ENCODE measurements at places on chromosomes 2 and 18.

DNA sequence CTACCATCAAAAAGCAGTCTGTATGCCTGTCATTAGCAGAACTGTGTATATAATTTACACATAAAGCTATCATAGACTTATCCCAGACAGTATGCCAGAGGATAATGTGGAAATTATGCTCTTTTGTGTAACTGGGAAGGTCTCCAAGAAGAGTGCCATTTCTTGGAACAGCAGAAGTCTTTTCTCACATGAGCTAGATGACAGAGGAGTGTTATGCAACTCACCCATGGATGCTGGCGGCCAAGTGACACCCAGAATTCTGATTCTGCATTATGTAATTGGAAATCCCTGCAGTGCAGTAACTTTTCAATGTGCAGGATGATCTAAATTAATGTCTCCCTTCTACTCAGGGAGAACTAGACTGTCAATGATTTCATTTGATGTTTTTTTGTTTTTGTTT lies 160.0 kb downstream of the UBE2E3 start:
- H3K4me3 ChIP-seq, result no peak overlapping the region
- no peaks in the 10 kb centered on the region for H3K27me3 ChIP-seq
- H3K4me1 ChIP-seq, result no peaks in the 10 kb centered on the region

- H3K4me1 ChIP-seq, result no peaks in the 10 kb centered on the region
- no peak overlapping the region for H3K27ac ChIP-seq
- H3K4me3 ChIP-seq, result no peak overlapping the region
These were observed 214.0 kb downstream of the MYO1B start for GRCh38 chr2:191459158-191459557.

DNA sequence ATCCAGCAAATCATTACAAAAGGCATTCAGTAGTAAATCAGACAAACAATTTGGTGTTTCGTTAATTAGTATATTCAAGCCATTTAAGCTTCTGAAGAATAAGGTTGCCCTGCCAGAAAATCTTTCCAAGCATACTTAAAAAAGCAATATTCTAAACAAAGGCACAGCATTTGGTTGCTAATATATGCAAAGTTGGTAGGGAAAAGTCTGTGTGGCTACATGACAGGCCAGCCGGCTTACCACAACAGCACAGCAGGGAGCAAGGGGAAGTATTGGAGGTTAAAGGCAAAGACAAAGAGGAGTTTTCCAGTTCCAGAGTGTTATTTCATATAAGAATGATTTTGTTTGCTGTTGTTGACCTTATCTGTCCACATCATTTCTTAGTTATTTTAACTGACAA lies 282.3 kb downstream of the MBD5 start:
- no peaks in the 10 kb centered on the region for H3K36me3 ChIP-seq
- DNase-seq, result peak; percentile 58
- H3K4me3 ChIP-seq, result no peak overlapping the region

DNA sequence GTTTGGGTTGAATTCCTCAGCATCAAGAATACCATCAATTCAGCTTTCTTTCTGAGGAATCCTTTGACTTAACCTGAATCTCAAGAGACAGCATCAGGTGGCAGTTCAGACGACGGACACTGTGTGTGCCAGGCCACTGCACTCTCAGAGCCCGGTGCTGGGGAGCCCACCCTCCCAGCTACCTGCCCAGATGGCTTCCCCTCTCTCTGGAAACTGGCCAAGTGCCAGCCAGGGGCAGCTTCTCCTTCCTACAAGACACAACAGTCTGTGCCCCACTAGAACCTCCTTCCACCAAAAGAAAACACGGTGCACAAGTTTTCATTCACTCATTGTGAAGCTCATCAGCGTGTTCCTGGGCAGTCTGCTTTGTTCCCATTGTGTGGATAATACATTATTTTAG lies 28.5 kb downstream of the MAL start:
- peaks cover 7% of the 10 kb centered on the region for H3K4me1 ChIP-seq
- H3K4me3 ChIP-seq, result no peak overlapping the region
- peaks cover 20% of the 10 kb centered on the region for H3K27me3 ChIP-seq
- no peak for DNase-seq
- no peaks in the 10 kb centered on the region for H3K36me3 ChIP-seq
- H3K27ac ChIP-seq, result no peak overlapping the region

DNA sequence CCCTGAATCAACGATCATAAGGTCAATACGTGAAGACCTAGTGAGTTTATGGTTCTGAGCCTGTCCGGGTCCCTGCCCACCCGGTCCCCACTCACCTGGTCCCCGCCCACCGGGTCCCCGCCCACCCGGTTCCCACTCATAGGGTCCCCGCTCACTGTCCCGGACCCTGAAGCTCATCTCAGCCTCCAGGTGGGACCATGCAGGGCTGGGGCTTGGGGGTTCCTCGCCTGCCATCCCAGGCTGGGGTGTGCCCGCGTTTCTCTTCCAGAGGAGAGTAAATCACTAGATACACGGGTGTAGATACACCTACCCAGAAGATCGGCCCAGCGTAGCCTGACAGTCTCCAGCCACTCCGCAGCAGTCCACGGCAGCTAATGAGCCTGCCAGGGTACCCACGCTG lies 131.5 kb downstream of the MBP start:
- no peaks in the 10 kb centered on the region for H3K36me3 ChIP-seq
- H3K27ac ChIP-seq, result no peak overlapping the region
- no peak for DNase-seq

DNA sequence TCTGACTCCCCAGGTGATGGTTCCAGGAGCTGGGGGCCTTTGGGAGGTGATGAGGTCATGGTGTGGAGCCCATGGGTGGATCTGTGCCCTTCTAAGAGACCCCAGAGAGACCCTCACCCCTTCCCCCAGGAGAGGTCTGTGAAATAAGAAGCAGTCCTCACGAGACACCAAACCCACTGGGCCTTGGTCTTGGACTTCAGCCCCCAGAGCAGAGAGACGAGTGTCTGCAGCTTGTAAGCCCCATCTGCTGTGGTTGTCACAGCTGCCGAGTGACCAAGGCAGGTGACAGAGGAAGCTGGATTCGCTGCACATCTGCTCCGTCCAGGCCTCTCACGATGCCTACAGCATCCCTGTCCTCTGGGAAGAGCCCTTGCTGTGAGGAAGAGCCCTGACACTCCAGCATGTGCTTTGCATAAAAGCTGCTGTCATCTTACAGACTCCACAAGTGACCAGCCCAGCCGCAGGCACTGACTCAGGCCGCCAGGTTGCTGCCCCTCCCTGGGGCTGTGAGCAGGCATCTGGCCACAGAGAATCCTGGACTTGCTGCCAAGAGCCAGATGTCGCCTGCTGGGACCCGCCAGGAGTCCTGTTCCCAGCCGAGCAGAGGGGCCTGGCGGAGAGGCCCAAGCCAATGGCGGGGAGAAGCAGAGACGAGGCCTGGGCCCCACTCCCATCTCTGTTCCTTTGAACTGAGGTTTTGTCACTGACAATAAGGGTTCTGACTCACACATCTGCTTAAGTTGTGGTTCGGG lies 150.8 kb downstream of the PXDN start:
- H3K4me3 ChIP-seq, result no peak overlapping the region
- H3K27me3 ChIP-seq, result no peaks in the 10 kb centered on the region
- no peak for DNase-seq
- peaks cover 5% of the 10 kb centered on the region for H3K4me1 ChIP-seq
- peak overlapping the region; percentile 18 for H3K27ac ChIP-seq
- H3K36me3 ChIP-seq, result no peaks in the 10 kb centered on the region

- peaks cover 17% of the 10 kb centered on the region for H3K4me1 ChIP-seq
- peaks cover 93% of the 10 kb centered on the region for H3K27me3 ChIP-seq
- peak overlapping the region; percentile 82 for H3K4me3 ChIP-seq
- no peak for DNase-seq
These were observed 1.9 kb downstream of the OTX1 start for GRCh38 chr2:63052411-63053080.

GRCh38 chr2:19033240-19033639 lies 325.2 kb downstream of the OSR1 start:
- no peak overlapping the region for H3K27ac ChIP-seq
- no peaks in the 10 kb centered on the region for H3K27me3 ChIP-seq
- H3K36me3 ChIP-seq, result no peaks in the 10 kb centered on the region
- H3K4me1 ChIP-seq, result peaks cover 5% of the 10 kb centered on the region
- DNase-seq, result no peak
- H3K4me3 ChIP-seq, result no peak overlapping the region

GRCh38 chr2:133846476-133846875 lies 278.2 kb upstream of the NCKAP5 start:
- H3K4me3 ChIP-seq, result no peak overlapping the region
- no peaks in the 10 kb centered on the region for H3K36me3 ChIP-seq
- H3K4me1 ChIP-seq, result peaks cover 5% of the 10 kb centered on the region
- no peaks in the 10 kb centered on the region for H3K27me3 ChIP-seq

- H3K27me3 ChIP-seq, result no peaks in the 10 kb centered on the region
- peak overlapping the region; percentile 41 for H3K4me3 ChIP-seq
- no peak for DNase-seq
- no peaks in the 10 kb centered on the region for H3K36me3 ChIP-seq
- H3K4me1 ChIP-seq, result peaks cover 9% of the 10 kb centered on the region
These were observed 78.8 kb upstream of the ARHGAP28 start for GRCh38 chr18:6650747-6651146.

DNA sequence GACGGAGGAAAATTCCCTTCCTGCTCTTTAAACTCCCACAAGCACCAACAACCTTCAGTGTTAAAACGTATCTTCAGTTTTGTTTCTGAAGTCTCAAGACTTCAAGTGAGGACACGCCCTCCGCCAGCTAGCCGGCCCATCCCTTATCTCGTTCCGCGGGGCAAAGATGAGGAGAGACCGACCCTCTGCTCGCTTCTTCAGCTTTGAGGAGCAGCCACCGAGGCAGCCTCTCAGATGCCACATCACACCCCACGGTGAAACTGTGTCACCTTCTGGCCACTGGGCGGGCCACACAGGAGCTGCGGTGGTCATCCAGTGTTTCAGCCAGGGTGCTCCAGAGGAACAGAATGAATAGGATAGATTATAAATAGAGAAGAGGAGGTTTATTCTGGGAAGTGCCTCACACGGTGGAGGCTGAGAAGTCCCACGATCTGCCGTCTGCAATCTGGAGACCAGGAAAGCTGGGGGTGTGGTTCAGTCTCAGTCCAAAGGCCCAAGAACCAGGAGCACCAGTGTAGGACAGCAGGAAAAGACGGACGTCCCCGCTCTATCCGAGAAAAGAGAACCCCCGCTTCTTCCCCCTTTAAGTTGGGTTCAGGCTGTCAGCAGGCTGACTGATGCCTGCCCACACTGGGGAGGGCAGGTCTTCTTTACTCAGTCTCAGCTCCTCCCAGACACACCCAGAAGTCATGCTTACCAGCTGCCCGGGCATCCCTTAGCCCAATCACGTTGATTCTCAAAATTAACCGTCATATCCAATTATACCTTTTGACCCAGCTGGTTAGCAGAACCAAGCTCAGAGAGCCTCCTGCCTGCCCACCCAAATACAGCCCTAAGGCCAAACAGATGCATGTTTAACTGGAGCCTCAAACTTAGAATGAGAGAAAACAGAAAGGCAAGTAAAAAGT lies 399.7 kb upstream of the ID2 start:
- H3K4me1 ChIP-seq, result peaks cover 2% of the 10 kb centered on the region
- no peak overlapping the region for H3K4me3 ChIP-seq
- DNase-seq, result no peak

DNA sequence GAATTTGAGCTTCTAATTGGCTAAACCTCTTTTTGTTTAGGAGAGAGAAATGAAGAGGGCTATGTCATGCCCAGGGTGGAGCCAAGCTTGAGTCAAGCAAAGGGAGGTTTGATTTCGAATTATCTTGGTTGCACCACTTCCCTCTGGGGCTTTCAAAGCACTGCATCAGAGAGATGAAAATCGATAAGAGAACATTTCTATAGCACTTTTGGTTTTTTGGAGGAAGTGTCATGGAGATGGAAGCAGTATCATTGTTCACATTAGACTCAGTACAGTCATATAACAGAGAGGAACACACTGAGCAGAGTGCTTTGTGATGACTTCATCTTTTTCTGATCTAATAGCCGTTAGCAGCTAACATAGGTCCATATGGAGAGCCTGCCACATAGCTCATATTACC lies 120.3 kb upstream of the UXS1 start:
- no peak overlapping the region for H3K27ac ChIP-seq
- DNase-seq, result no peak
- H3K4me1 ChIP-seq, result no peaks in the 10 kb centered on the region
- no peaks in the 10 kb centered on the region for H3K36me3 ChIP-seq

DNA sequence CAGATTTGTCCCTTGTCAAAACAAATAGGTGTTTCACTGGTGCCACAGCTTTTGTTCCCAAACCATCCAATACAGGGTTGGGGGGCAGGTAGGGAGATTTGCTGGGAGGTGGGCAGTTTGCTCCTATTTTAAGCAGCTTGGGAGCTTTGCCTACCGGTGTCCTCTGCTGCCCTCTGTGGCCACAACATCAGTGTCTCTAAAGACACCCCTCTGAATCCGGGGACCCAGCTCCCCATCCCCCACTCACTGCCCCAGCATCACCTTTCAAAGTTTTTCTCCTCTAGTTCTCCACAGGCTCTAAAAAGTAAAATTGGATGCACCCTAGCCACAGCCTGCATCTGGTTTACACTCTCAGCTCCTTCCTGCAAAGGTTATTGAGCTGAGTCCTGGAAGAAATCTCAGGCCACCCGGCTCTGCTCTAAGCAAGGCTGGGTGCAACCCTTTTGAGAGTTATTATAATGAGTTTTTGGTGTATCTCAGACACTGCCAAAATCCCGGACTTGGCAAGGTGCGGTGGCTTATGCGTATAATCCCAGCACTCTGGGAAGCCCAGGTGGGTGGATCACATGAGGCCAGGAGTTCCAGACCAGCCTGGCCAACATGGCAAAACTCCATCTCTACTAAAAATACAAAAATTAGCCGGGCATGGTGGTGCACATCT lies 2.9 kb upstream of the EPAS1 start:
- peaks cover 38% of the 10 kb centered on the region for H3K27me3 ChIP-seq
- H3K36me3 ChIP-seq, result no peaks in the 10 kb centered on the region

DNA sequence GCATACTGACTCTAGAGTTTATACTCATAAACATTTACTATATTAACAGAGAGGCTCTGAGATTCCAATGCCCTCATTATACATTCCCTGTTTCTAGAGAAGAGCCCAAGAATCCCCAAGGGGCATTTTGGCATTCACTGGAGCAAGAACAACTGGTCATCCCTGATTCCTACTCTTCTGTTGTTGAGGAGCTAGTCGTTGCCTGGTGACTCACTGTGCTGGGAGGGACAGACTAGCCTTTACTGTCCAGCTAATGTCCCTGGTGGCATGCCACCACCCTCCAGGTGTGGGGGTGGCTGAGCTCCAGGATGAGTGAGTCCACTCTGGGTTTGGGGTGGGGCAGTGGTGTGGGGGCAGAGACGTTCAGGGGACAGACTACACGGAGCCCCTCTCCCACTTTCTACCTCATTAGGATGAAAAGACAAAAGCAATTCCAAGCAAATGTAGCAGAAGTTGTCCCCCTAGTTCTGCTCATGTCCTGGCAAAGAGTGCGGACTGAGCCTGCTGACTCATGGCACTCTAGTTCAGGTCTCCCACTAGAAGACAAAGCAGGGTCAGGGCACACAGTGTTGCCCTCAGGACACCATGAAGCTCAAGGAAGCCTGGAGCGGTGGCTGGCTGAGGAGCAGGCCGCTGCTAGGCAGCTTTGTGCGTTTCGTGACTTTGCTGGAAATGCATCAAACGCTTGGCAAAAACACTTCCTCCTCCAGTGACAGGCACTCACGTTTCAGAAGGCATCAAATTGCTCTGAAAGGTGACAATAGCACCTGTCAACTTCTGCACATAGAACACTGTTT lies 49.4 kb downstream of the RHOB start:
- H3K4me3 ChIP-seq, result no peak overlapping the region
- H3K36me3 ChIP-seq, result no peaks in the 10 kb centered on the region
- no peaks in the 10 kb centered on the region for H3K27me3 ChIP-seq

All from neuronal stem cell (in vitro differentiated cells).